Heart left ventricle (tissue), 16 donors: ENCODE measurements at places on chromosomes 7 and 10. TPM values are rescaled to one million over a fixed set of nuclear protein-coding genes. Genes with fewer than 3 reads are reported as not detected.

COL17A1 gene
- total RNA-seq, result not detected

SSC4D gene
- total RNA-seq, result 0.23 TPM

DNA sequence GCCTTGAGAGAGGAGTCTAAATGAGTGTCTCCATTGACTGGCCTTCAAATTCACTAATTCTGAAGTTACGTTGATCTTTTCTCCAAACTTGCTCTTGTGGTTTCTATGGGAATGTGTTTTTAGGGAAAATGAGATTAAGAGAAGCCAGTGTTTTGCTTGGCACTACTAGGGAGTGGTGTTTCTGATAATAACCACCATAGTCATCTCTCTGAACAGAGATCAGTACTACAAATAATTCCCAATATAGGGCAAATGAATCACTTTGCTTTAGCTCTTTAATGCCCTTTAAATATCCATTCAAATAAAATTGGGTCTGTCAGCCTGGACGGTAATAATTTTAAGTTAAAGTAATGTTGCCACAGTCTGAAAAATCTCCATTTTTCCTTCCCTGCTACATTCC lies 90.8 kb downstream of the NRF1 start:
- DNase-seq, result no peak

MRPS16 gene
- 101 TPM for total RNA-seq

- no peak for DNase-seq
These were observed 1020.6 kb downstream of the XPNPEP1 start for GRCh38 chr10:108902619-108903285.

DNA sequence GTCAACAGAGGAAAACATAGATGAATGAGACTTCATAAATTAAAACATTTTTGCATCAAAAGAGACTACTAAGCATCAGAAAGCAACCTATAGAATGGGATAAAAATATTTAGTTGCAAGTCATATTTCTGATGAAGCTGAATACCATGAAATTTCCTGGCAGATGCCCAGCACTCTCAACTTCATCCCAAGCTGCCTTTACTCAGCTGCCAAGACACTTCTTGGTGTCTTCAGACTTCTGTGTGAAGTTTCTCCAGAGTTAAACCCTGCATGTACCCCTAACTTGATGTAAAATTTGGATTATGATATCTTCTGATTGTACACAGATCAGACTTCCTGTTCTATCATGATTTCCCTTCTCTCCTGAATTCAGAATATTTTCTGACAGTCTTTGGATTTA lies 73.2 kb downstream of the AKR1C4 start:
- DNase-seq, result no peak

NME8 gene
- not detected for total RNA-seq

LRRD1 gene
- total RNA-seq, result not detected

- no peak for DNase-seq
These were observed 294.9 kb downstream of the GLRX3 start for GRCh38 chr10:130430852-130431704.

IQCE gene
- 12.2 TPM for total RNA-seq

GRCh38 chr7:101138213-101138870 lies 11.4 kb downstream of the SERPINE1 start:
- peak; percentile 81 for DNase-seq

GRCh38 chr10:95542330-95542729 lies 18.8 kb downstream of the SORBS1 start:
- DNase-seq, result no peak

DNA sequence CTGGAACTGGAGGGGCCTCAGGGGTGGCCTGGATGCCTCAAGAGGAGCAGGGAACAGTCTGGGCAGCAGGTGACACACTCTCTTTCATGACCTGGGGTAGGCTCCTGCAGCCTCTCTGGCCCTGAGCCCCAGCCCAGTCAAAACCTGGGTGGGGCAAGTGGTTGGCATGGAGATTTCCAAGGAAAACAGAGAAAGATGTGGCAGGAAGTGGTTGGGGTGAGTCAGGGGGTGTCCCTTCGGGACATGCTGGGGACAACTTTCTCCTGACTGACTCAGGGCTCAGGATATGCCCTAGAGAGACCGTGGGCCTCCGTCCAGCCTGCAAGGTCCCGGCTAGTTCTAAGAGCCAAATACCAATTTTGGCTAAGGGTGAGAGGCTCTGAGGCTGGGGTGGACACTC lies 2.9 kb downstream of the AQP1 start:
- no peak for DNase-seq

DNA sequence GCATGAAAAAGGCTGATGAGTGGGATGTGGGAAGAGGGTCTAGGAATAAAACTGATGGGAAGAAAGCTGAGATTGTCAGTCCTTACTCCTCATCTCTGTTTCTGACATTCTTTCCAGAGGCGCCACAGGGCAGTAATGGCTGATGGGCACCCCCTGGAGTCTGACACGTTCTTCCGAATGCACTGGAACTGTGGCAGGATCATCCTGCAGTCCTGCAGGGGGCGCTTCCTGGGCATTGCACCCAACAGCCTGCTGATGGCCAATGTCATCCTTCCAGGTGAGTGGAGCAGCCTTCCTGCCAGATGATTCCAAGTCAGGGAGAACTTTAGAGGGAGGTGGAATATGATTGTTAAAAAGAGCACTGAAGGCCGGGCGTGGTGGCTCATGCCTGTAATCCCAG lies 4.8 kb downstream of the FSCN3 start:
- no peak for DNase-seq

DNA sequence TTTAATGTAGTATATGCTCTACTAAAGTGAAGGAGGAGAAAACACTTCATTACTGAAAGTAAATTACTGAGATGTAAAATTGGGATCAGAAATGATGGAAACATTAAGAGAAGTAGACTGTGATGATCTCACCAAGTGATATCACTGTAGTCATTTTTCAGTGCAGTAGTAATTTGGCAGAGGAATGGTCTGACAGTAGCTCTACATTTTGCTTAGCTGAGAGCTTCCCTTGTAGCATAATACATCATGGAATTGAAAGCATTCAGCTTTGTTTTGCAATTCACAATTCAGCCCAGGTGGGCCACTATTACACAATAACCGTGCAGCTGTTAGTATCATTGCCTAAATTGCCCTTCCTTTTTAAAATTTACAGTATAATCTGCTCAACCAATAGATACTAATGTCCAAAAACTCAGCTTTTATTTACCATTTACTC lies 19.4 kb upstream of the CABCOCO1 start:
- no peak for DNase-seq

HOXA6 gene
- not detected for total RNA-seq

DNA sequence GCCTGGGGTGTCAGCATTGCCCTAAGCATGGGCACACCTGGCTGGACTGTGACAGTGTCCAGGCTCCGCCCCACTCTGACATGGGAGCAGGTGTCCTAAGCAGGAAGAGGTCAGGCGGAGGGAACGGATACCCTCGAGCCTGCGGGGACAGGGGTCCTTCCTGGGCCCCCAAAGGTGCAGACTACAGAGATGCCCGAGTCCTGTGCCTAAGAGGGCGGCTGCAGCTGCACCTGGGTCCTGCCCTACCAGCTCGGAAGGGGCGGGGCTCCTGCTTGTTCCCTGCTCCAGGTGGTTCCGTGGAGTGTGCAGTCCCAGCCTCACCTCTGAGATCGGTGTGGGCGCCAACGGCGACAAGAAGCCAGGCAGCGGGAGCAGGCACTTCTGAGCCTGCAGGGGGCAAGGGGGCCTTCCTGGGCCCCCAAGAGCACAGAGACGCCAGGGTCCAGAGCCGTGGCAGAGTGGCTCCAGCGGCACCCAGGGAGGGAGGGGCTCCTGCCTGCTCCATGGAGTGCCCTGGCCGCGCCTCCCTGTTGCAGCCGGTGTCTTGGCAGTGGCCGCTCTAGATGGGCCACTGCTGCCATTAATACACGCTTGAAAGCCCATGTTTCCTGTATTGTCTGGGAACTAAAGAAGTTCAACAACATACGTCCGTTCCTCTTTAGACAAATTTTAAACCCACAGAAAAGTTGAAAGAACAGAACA lies 64.5 kb upstream of the CACNA2D1 start:
- DNase-seq, result no peak

NUTM2A gene
- total RNA-seq, result 0.56 TPM

DNA sequence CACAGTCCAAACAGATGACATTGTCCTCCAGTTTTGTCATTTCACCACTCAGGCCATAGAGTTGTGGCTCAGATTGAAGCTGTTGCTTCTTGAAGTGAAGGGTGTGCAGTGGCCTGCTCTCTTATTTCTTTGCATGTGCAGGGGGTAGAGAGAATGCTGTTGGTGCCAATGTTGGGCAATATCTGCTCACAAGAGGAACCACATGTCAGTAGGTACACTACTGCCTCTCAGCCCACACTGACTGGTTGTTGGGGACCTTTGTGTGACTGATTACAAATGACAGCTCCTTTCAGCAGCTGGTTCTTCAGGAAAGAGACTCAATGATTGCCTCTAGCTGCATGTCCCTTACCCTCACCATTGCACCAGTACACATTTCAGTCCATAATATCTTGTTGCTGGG lies 21.9 kb upstream of the SFTPA1 start:
- DNase-seq, result no peak
